ENCODE measurements at places on chromosomes 4 and X.

DNA sequence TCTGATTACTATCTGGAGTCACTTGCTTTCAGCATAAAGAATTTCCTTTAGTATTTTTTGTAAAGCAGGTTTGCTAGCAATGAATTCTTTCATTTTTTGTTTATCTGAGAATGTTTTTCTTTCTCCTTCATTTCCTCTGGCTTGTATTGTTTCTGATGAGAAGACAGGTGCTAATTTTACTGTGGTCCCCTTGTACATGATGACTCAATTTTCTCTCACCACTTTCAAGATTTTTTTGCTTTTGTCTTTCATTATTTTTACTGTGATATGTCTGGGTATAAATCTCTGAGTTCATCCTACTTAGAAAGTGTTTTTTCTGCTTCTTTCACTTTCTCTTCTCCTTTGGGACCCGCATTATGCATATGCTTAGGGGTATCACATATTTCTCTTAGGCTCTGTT is 62.6 kb downstream of the PKD2 start:
- no peak for DNase-seq

DNA sequence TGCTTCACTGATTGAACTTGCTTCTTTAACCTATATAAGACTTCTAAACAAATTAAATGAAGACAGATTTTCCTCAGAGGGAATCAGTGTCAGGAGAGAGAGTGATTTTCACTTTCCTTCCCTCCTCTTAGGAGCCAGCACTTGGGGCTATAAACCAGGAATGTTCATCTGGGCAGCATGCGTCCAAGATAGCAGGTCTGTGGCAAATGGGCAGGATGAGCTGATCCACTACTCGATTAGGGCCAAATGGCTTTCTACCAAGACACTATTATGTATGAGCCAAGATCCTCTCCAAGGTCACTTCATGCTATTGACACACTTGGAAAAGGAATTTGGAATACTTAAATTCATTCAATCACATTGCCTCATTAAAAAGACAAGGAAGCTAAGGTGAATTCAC is 203.9 kb upstream of the GRID2 start:
- DNase-seq, result no peak

GRCh38 chr4:4590546-4590945 is 48.7 kb upstream of the STX18 start:
- DNase-seq, result no peak

- DNase-seq, result no peak
Observed at GRCh38 chr4:10856271-10856782, 171.8 kb upstream of the CLNK start.

GRCh38 chr4:22417408-22417807 is 98.5 kb downstream of the ADGRA3 start:
- no peak for DNase-seq

GRCh38 chr4:88779431-88779830 is 81.8 kb upstream of the NAP1L5 start:
- no peak for DNase-seq

DNA sequence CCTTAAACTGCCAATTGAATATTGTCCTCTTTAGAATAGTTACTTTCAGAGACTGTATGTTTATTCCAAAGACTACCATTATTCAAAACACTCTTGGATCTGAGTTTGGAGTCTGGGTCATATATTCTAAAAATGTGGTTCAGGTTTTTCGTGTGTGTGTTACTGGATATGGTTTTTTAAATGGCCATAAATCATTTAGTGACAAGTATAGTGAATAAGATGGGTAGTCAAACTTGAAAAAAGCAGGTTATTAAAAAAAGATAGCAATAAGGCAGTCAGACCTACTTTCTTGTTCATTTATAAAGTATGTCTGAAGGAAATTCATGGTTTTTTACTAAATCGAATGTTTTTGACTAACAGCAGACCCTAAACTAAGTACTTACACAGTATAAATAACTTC is 59.3 kb downstream of the DCK start:
- DNase-seq, result no peak

- no peak for DNase-seq
Observed at GRCh38 chr4:109029987-109030386, 267.1 kb upstream of the ETNPPL start.

GRCh38 chr4:20019310-20020015 is 232.2 kb upstream of the SLIT2 start:
- DNase-seq, result no peak

DNA sequence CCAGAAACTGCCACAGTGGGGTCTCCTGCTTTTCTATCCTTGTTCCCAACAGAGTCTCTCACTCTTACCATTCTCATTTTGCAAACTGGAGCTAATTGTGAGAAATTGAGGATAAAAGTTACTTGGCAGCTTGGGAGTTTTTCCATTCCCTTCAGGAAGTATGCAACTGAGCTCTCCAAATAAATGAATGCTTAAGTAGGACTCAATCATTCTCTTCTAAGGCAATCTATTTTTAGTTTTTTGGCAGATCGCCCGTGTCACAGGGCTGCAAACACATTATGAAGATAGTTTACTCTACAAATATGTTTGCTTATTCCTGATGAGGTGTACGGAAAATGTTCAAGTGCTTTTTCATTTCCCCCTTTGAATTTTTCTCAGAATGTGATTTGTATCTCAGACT is 5.3 kb downstream of the ASB11 start:
- DNase-seq, result no peak

- DNase-seq, result no peak
Observed at GRCh38 chr4:27154706-27155105, 294.1 kb downstream of the STIM2 start.

- DNase-seq, result no peak
Observed at GRCh38 chr4:53151489-53151788, 214.4 kb downstream of the SCFD2 start.

- no peak for DNase-seq
Observed at GRCh38 chrX:18677161-18677869, 5.4 kb upstream of the RS1 start.

- no peak for DNase-seq
Observed at GRCh38 chrX:143304518-143304917, 212.8 kb downstream of the SPANXN3 start.

GRCh38 chr4:25590171-25590570 is 65.5 kb upstream of the SLC34A2 start:
- no peak for DNase-seq

DNA sequence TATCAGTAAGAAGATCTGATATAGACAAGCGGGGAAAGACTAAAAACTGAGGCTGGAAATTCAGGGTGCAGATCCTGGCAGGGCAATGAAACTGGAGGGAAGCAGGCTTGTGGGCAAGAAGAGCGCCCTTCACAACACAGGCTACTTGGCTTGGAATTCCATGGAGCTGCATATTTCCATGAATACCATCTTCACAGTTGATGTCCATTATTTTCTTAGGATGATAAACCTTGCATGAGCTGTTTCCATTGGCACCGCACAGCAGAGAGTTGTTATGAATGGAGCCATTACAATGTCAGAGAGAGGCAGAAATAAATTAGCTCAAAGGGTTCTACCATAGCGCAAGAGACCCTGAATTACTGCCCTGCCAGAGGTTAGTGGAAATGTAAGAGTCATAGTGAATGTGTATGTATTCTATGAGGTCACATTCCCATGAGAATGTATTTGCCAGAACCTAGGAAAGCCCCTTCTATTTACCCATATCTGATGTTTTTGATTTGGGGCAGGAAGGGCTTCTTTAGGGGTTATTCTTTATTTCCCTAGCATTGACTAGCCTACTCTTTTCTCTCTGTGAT is 215.6 kb downstream of the PALLD start:
- no peak for DNase-seq

GRCh38 chr4:73281982-73282381 is 23.4 kb upstream of the ANKRD17 start:
- DNase-seq, result no peak

DNA sequence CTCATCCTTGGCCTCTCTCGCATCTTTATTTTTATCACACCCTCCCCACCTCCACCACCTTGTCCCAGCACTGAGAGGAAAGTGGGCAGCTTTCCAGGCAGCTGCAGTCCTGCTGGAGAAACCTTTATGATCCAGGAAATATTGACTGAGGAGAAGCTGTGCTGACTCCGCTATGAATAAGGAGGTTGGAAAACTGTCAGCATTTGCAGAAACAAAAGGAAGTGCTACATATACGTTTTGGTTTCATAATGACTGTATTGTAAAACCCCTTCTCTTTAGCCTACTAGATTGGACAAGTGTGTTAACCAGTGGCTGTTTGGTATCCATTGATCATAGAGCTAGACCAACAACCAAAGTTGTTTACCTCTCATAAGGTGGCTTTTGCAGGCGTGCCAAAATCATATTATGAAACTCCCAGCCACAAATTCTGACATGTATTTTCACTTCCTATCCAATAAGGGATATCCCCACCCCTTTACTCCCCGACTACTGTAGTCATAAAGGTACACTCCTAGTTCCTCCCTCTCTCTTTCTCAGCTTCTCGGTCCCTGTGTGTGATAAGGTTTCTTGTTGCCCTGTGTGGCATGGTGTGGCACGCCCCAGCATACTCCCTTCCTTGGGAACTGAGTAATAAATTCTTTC is 88.4 kb downstream of the GPR143 start:
- peak; percentile 49 for DNase-seq

DNA sequence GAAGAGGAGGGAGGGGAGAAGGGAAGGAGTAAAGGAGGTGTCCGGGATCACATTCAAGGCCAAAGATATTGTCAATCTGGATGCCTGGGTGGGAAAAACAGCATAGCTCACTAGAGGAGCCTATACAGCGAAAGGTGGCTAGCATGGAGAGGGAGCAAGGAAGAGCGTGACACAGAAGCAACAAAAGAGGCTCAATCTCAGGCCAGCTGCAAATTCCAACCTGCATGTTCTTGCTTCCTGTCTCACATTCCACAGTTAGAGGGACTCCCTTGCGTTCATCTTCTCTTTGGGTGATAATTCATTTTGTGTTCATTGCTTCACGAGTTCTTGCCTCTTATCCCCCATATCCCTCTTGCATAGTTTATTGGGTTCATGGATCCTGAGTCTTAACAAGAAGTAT is 3.0 kb upstream of the CLNK start:
- no peak for DNase-seq

- no peak for DNase-seq
Observed at GRCh38 chr4:3070709-3071500, 3.4 kb downstream of the HTT-AS start.

All from activated naive CD4-positive, alpha-beta T cell treated with anti-CD3 and anti-CD28 coated beads, Interleukin-2, amount 10 ng/mL, durations not matched to agents 7 days and 5 days (primary cell).